ENCODE measurements at places on chromosomes 1 and 21. TPM values are rescaled to one million over a fixed set of nuclear protein-coding genes. Genes with fewer than 3 reads are reported as not detected.
A peak's percentile ranks its signal among the peaks of the same experiment; 100 is the strongest.

DNA sequence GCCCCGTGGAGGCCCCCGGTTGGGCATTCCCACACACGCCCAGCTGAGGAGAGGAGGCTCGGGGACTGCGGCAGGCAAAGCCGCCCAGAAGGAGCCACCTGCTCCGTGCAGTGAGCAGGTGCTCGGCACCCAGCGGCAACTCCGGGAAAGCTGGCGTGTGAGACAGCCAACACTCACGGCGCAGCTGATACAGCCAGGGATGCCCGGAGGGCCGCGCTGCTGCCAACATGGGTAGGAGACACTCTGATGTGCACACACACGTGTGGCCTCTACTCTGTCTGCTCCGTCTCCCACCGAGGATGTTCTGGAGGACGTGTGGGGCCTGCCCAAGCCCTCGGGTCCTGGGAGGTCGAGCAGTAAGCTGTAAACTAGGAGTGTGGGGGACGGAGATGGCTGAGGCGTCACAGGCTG is 12.9 kb downstream of the MORN1 start:
- no peak for DNase-seq
- H3K4me1 ChIP-seq: peaks cover 13% of the 10 kb centered on the region
- no peaks in the 10 kb centered on the region for H3K36me3 ChIP-seq

DNA sequence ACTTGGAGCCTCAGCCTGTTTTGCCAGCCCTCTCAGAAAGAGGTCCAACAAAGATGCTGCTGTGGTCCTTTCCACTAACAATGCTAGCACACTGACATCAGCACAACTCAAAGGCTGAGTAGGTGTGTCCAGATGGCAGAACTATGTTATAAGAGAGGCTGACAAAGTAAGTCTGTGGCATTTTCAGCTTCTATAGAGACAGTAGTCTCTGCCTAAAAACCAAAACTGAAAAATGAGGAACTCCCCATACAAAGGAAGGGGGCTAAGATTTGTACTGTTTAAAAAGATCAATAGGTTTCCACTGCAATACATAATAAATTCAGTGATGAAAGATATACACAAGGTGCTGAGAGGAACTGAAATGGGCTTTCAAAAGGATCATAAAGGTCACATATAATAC is 12.3 kb downstream of the ERO1B start:
- DNase-seq: no peak
- H3K4me1 ChIP-seq: no peaks in the 10 kb centered on the region
- H3K27ac ChIP-seq: no peak overlapping the region
- H3K36me3 ChIP-seq: no peaks in the 10 kb centered on the region
- no peaks in the 10 kb centered on the region for H3K27me3 ChIP-seq
- H3K4me3 ChIP-seq: no peak overlapping the region

GRCh38 chr1:190762325-190762724 is 284.7 kb upstream of the BRINP3 start:
- no peak for DNase-seq
- no peaks in the 10 kb centered on the region for H3K36me3 ChIP-seq
- H3K27ac ChIP-seq: no peak overlapping the region
- H3K4me3 ChIP-seq: no peak overlapping the region
- no peaks in the 10 kb centered on the region for H3K4me1 ChIP-seq
- no peaks in the 10 kb centered on the region for H3K27me3 ChIP-seq

GRCh38 chr1:182658055-182658454 is 26.3 kb downstream of the RGS8 start:
- no peaks in the 10 kb centered on the region for H3K4me1 ChIP-seq
- DNase-seq: no peak
- no peak overlapping the region for H3K27ac ChIP-seq
- no peak overlapping the region for H3K4me3 ChIP-seq
- H3K36me3 ChIP-seq: no peaks in the 10 kb centered on the region

GRCh38 chr1:203475012-203475981 is at the start of gene PRELP:
Gene PRELP (plus strand): TSS chr1:203475806. CDS start chr1:203483185, 7,379 bp downstream.
- peak; percentile 43 for DNase-seq
- H3K36me3 ChIP-seq: no peaks in the 10 kb centered on the region
- peak within 1 kb of the TSS; percentile 26 for H3K4me3 ChIP-seq
- H3K4me1 ChIP-seq: peaks cover 6% of the 10 kb centered on the region

- no peaks in the 10 kb centered on the region for H3K36me3 ChIP-seq
- no peak overlapping the region for H3K4me3 ChIP-seq
- no peak overlapping the region for H3K27ac ChIP-seq
- DNase-seq: no peak
These were observed 24.4 kb upstream of the CLDN14 start for GRCh38 chr21:36504067-36505058.

DNA sequence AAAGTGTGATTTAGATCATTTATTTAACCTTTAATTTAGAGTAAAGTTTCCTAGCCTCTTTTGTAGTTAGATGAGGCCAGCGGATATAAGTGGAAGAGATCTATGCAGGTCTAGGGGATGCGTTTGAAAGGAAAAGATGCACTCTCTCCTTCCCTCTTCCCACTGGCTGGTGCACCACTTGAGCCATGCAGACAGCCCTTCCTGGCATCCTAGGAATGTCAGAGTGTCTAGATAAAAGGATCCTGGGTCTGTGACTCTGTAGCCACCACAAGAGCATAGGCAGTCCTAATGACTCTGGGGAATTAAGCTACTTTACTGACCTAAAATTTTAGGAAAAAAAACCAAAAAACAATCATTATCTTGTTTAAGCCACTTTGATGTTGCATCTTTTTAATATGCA is 16.0 kb upstream of the STUM start:
- no peak overlapping the region for H3K4me3 ChIP-seq
- no peak overlapping the region for H3K27ac ChIP-seq
- no peaks in the 10 kb centered on the region for H3K27me3 ChIP-seq
- H3K4me1 ChIP-seq: no peaks in the 10 kb centered on the region
- no peak for DNase-seq

GRCh38 chr1:181849071-181849470 is 212.4 kb downstream of the ZNF648 start:
- H3K27ac ChIP-seq: no peak overlapping the region
- no peak overlapping the region for H3K4me3 ChIP-seq
- H3K27me3 ChIP-seq: no peaks in the 10 kb centered on the region
- DNase-seq: no peak
- no peaks in the 10 kb centered on the region for H3K4me1 ChIP-seq

DNA sequence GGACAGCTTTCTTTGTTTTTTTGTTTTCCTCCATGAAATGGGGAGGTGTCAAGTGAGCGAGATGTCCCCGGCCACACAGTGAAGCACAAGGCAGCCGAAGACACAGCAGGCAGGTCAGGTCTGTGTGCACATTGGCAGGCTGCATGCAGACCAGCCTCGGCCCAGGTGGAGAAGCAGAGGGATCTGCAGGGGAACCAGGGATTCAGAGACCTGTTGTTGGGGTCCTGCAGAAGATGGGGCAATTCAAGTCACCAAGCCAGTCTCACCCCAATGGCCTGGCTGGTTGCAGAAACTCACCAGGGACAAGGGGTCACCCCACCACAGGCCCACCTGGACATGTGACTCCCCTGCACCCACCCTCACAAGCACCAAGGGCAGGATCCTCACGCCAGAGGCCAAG is 4.0 kb upstream of the ABCG1 start:
- H3K27ac ChIP-seq: no peak overlapping the region
- DNase-seq: no peak
- peaks cover 3% of the 10 kb centered on the region for H3K4me1 ChIP-seq

DNA sequence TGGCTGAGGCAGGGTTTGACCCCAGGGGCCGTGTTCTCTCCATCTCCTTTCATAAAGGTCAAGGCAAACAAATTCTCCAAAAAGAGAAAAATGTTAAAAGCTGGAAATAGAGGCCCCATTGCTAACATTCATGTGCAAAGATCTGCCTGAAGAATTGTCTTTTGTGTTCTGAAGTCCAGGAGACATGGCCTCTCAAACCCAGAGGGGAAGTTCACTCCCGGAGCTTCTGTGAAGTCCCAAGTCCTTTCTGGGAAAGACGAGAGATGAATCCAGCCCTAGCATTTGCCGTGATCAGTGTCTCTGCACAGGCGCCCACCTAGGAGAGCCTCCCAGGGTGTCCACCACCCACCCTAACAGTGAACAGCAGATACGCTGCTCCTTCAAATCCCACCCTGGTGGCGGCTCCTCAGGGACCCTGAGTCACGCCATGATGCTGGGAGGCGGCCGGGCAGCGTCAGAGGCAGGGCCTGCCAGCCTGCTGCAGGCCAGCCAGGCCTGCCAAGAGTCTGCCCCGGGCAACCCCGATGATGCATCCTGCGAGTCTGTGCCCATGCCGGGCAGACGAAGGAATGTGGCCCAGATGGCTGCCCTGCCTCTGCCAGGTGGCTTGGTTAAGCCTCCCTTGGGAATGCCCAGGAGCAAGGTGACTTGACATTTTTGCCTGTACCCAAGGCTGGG is 5.2 kb upstream of the C2CD2 start:
- no peak overlapping the region for H3K27ac ChIP-seq
- peaks cover 19% of the 10 kb centered on the region for H3K4me1 ChIP-seq
- H3K4me3 ChIP-seq: no peak overlapping the region

GRCh38 chr1:36790191-36790590 is 244.1 kb downstream of the GRIK3 start:
- H3K27me3 ChIP-seq: peaks cover 17% of the 10 kb centered on the region
- no peak for DNase-seq
- H3K4me1 ChIP-seq: no peaks in the 10 kb centered on the region
- H3K4me3 ChIP-seq: no peak overlapping the region
- no peak overlapping the region for H3K27ac ChIP-seq
- no peaks in the 10 kb centered on the region for H3K36me3 ChIP-seq

Gene SHISA4
- 72.6 TPM for polyA plus RNA-seq

Gene UBE2U
- not detected for polyA plus RNA-seq

Gene FDPS
- polyA plus RNA-seq: 109 TPM

Gene CELA3B
- polyA plus RNA-seq: 0.13 TPM
